ENCODE measurements at places on chromosomes 12 and 14.

DNA sequence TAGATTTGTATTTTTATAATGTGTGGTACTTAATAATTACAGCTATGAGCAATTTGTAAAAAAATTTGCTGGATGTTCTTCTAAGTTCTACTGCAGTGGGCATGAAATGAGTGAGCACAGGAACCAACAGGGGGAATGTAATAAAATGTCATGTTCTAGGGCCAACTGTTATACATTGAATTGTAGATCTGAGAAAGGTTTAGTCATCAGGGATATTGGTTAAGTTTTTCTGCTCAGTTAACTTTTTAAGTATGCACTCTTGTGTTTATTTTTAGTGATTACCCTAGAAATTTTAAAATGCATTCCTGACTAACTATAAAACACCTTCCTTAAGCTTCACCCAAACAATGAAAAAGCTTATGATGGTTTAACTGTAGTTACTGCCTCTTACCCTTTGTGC, 101.8 kb downstream of the CAND1 start:
- no peak for DNase-seq

GRCh38 chr12:92034858-92035401, 110.7 kb downstream of the BTG1 start:
- DNase-seq, result no peak

DNA sequence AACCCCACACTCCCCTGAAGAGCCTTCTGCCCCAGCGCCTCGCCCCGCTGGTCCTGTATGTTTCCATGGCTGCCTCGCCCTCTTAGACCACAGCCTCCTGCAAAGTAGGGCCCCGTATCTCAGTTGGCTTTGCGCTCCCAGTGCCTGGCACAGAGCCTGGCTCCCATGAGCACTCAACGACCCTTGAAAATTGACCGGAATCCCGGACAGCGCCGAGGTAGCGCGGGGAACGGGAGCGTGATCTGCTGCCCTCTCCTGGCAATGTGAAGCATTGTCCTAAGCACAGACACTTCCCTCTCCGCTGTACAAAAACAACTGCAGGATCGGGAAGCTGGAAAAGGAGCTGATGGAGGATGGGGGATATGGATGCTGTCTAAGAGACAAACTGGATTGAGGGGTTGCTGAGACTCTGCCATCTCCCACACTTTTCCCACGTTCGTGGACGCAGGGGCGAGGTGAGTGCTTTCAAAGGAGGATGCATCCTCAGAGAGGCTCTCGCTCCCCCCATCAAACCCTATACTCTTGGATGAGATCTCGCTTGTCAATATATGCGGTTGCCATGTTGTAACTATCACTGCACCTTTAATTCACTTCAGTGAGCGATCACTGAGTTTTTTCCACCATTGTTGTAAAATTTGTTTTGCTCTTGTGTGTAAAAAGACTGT, 10.7 kb upstream of the FKBP4 start:
- no peak for DNase-seq

DNA sequence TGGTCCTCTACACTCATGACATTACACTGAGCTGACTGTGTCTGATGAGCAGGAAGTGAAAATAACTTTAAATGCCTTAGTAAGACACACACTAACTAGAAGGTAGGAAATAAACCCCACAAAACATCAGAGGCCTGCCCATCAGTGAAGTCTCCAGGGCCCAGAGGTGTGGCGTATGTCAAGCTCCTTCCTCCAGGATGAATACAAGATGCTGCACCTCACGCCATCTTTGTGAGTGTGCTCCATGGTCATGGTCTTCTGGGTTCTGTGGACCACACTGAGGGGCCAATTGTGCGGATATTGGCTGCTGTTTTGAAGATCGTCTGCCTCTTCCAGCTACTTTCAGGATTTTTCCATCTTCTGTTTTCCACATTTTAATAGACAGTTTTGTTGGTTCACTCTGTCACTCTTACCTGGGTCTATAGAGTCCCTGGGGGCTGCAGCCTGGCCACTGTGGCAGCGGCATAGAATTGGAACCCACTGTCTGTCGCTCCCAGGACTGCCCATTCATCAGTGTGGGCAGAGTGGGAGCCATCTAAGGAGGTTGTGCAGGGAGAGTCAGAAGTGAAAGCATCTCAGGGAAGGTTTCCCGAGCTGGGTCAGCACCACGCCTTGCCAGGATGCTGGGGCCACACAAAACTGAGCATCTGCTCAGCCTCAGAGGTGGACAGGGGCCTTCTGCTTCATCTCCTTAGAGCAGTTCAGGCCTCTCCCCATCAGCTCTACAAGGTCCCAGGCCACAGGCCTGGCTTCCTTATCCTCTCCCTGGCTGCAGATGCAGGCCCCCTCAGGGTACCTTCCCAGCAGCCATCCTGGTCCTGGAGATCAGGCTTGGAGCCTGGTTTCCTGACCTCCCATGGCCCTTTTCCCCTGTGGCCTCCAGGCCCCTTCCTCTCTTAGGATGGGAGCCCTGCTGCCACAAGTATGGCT, 57.5 kb upstream of the C14orf180 start:
- no peak for DNase-seq

DNA sequence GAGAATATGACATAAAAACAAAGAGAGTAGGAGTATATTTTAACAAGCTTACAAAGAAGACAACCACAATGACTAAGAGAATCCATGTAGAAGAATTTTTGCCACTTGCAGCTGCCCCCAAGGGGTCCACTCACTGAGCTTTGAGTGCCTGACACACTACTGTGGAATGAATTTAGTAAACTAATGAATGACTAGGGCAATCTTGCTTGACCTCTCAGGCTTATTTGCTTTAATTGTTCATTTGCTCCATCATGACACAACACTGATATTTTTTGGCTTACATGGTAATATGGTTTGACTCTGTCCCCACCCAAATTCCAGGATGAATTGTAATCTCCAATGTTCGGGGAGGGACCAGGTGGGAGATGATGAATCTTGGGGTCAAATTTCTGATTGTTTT, 249.1 kb upstream of the FAR2 start:
- no peak for DNase-seq

GRCh38 chr14:95515596-95516552, 576 bp downstream of the SYNE3 start:
- no peak for DNase-seq

GRCh38 chr14:86673523-86673969, 1143.6 kb downstream of the FLRT2 start:
- DNase-seq, result no peak

- no peak for DNase-seq
These were observed 80.4 kb upstream of the KCNA1 start for GRCh38 chr12:4829161-4829792.

GRCh38 chr12:132807295-132808092, 21.2 kb downstream of the GOLGA3 start:
- no peak for DNase-seq

DNA sequence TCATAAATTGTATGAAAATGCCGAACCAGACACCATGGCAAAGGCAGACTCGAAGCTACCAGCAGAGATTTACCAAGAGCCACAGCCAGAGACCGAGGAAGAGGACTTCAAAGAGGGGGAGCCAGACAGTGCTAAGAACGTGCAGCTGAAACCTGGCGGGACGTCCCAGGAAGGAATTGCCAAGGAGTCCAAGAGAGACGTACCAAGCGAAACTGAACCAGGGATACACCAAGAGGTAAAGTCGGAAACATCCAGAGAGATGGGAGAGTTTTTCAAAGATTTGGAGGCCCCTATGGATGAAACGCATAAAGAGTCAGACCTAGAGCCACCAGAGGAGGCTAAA, 294 bp downstream of the SAMD15 start:
- no peak for DNase-seq

GRCh38 chr14:104687601-104688504, 1.6 kb upstream of the INF2 start:
- DNase-seq, result no peak

- DNase-seq, result no peak
These were observed 1.5 kb upstream of the B3GNT4 start for GRCh38 chr12:122202017-122202416.

DNA sequence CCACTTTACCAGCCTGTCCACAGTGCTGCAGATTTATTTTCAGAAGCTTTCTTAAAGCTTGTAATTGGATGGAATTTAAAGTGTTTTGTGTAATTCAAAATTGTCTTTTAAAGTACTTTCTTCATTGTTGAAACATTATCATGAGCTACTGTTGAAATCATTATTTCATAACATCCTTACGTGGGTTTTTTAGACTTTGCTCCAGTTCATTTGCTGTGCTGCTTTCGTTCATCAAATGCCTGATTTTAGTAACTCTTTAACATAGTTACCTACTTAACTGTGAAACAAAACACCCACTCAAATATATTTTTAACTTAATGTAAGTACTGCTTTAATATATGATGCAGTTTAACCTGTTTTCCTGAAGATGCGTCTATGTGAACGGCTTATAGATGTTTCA, 47.5 kb downstream of the PIWIL1 start:
- no peak for DNase-seq

- no peak for DNase-seq
These were observed 41.3 kb downstream of the IFNG start for GRCh38 chr12:68118096-68118755.

- no peak for DNase-seq
These were observed 111.0 kb upstream of the NCOR2 start for GRCh38 chr12:124678421-124678893.

DNA sequence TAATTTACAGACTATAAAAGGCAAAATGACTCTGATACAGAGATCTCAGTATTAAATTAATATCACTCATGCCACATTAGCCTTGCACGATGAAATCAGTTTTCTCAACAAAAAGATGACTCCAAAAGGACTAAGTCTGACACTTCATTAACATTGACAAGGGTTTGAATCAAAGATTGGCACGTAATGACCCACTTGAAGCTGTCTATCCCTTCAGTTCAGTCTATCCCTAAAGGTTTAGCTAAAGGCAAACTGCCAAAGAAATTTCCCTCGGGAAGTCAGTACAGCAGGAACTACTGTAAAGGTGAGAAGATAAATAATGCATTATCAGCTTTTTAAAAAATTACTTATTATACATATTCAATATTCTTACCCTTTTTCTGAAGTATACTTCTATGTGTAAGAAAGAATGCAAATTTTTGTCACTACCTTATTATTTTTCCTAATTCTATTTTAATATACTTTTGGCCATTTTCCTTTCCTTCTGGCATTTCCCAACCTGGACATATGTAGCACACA, 127.1 kb downstream of the NELL2 start:
- no peak for DNase-seq

DNA sequence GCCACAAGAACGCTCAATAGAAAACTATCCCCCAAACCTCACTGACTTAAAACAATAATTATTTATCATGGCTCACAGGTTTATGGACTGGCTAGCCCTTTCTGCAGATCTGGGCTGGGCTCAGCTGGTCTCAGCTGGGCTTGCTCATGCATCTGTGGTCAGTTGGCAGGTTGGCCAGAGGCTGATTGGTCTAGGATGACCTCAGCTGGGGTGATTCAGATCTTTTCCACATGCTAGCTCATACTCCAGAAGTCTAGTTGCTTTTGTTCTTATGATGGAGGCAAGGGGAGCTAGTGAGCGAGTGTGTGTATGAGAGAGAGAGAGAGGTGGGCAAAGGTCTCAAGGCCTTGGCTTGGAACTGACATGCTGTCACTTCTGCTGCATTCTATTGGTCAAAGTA, 181.2 kb upstream of the NRXN3 start:
- DNase-seq, result no peak

DNA sequence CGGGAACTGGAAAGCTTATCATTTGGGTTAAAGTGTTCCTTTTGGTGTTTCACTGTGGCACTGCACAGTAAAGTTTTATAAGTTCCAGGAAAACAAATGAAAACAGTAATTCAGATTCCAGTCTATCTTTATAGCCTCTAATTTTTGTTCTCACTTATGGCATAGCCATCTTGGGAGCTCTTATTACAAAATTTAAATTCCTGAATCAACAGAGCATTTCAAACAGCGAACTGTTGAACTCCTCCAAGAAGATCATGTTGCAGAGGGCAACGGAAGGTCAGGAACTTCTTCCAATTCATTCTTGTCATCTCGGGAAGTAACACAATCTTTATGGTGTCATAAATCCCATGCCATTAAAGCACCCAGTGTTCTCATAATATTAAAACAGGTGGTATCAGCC, 229.1 kb downstream of the KCNC2 start:
- DNase-seq, result no peak

DNA sequence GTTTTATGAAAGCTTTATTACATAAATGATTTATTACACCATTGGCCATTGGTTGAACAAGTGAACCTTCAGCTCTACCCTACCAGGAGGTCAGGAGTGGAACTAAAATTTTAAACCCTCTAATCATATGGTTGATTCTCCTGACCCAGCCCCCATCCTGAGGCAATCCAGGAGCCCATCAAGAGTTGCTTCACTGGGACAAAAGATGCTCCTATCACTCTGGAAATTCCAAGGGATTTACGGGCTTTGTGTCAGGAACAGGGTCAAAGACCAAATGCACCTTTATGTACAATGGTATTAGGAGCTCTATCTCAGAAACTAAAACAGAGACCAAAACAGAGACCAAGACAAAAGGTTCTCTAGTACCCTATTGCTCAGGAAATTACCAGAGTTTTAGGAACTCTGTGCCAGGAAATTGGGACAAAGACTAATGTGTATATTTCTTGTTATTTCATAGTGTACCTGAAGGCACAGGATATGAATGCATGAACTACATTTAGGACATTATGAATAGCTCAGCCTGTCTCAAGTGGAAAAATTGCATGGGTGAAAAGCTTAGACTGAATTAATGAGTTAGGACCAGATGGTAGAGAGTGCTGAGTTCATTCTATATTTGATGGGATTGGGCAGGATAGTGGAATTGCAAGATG, 171.7 kb upstream of the FLRT2 start:
- no peak for DNase-seq
